Stimulated activated CD4-positive, alpha-beta T cell treated with anti-CD3 and anti-CD28 coated beads, Interleukin-12 subunit alpha, Interleukin-12 subunit beta, amount 100 ng/mL, for 24 hours (primary cell): ENCODE measurements at places on chromosomes 6 and 20.

GRCh38 chr6:490251-491037 lies 98.9 kb downstream of the IRF4 start:
- no peak for DNase-seq

DNA sequence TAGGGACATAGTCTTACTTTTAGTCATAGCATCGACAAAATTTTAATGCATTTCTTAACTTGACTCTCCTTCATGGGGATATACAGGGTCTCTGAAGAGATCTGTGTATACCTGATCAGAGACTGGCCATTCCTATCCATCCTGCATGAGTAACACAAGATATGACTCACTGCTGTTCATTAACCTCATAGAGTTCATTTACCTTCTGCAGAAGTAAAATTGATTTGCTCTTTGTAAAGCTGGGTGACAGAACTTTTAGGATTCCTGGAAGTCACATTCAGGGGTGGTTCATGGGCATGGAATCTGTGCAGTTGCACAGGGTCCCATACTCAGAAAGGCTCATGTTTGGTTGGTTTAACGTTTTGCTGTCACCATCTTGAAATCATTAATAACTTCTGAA lies 53.2 kb downstream of the PDE7B start:
- DNase-seq, result no peak

DNA sequence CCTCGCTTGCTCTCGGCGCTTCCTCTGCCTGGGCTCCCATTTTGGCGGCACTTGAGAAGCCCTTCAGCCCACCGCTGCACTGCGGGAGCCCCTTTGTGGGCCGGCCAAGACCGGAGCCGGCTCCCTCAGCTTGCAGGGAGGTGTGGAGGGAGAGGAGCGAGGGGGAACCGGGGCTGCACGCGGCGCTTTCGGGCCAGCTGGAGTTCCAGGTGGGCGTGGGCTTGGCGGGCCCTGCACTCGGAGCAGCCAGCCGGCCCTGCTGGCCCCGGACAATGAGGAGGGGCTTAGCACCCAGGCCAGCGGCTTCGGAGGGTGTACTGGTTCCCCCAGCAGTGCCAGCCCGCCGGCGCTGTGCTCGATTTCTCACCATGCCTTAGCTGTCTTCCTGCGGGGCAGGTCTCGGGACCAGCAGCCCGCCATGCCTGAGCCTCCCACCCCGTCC lies 10.2 kb upstream of the SRPK1 start:
- DNase-seq, result no peak

DNA sequence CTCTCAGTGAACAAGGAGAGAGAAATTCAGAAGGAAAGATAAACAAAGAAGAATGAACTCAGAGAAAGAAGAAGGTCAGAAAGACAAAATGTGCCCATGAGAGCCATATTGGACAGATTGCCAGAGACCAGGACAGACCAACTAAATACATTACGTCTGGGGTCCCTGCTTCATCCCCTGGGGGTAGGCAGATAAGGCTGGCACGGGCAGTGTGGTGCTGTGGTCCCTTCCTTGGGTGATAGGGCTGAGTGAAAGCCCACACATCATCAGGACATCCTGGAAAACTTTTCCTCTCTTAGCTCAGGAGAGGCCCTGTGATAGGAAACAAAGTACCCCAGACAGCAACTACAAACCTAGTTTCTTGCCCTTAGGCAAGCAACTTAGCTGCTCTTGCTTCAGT lies 13.2 kb upstream of the ARMC12 start:
- DNase-seq, result no peak

- no peak for DNase-seq
Measured at GRCh38 chr6:90645634-90646033, 58.8 kb upstream of the MAP3K7 start.
